Activated naive CD8-positive, alpha-beta T cell treated with anti-CD3 and anti-CD28 coated beads, Interleukin-2, amount 10 ng/mL, durations not matched to agents 7 days and 5 days (primary cell): ENCODE measurements at places on chromosomes 6 and 20. TPM values are rescaled to one million over a fixed set of nuclear protein-coding genes. Genes with fewer than 3 reads are reported as not detected.

The LPA gene
- total RNA-seq, result not detected

The NUP43 gene
- 67.6 TPM for total RNA-seq

The CALHM4 gene
- not detected for total RNA-seq

DNA sequence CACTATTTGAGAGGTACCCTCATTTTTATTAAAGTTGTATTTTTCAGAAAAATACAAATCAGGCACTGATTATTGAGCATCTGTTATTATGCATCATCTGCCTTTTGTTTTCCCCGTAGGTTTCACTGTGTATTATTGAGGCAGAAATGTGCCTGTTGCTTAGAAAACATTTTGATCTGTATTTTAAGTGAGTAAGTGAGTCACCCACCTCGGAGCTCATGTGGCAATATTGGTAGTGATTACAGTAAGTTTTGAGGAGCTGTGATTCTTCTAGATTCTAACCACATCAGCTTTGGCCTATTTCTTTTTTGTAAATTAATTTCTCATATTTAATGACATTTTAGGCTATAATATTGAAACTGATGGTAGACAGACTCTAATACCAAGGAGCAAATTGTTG is 59.6 kb upstream of the LAMP5 start:
- DNase-seq, result no peak

GRCh38 chr20:57838670-57839151 is 128.9 kb upstream of the PMEPA1 start:
- no peak for DNase-seq

GRCh38 chr20:49435639-49436038 is 46.8 kb downstream of the KCNB1 start:
- DNase-seq, result no peak

- no peak for DNase-seq
Observed at GRCh38 chr6:87919416-87919815, 128.2 kb upstream of the SPACA1 start.

- no peak for DNase-seq
Observed at GRCh38 chr6:69735027-69735426, 61.8 kb downstream of the LMBRD1 start.

DNA sequence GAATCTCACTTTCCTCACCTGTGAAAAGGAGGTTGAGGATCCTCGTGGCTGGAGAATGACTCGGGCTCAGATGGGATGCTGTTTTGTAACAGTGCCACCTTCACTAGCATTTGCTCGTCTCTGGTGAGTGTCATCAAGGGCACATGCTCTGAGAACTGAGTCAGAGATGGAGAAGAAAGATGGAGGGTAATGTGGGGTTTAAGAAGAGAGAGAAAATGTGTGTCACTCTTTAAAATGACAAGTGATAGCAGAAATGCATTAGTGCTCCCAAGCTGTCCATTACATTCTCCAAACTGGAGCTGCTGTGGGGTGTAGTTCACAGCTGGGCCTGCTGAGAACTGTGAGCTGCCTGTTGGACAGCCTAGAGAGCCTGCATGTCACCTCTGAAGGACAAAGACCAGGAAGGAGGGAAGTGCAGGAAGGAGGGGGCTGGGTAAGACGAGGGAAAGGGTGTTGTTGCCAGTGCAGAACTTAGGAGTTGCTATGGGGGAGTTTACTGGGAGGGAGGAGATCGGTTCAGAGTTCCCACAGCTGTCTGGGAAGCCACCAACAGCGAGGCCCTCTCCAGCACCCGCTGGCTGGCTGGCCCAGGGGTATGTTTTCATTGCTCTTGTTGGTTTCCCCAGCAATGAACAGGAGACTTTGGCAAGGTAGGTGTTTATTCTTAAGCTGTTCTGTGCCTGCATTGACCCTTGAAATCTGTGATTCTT is 19.8 kb downstream of the GMPR start:
- DNase-seq, result no peak

- peak; percentile 40 for DNase-seq
Observed at GRCh38 chr20:5788385-5788895, 38.2 kb downstream of the SHLD1 start.
